Osteocyte (in vitro differentiated cells): ENCODE measurements at places on chromosomes 4 and X. TPM values are rescaled to one million over a fixed set of nuclear protein-coding genes. Genes with fewer than 3 reads are reported as not detected.

DNA sequence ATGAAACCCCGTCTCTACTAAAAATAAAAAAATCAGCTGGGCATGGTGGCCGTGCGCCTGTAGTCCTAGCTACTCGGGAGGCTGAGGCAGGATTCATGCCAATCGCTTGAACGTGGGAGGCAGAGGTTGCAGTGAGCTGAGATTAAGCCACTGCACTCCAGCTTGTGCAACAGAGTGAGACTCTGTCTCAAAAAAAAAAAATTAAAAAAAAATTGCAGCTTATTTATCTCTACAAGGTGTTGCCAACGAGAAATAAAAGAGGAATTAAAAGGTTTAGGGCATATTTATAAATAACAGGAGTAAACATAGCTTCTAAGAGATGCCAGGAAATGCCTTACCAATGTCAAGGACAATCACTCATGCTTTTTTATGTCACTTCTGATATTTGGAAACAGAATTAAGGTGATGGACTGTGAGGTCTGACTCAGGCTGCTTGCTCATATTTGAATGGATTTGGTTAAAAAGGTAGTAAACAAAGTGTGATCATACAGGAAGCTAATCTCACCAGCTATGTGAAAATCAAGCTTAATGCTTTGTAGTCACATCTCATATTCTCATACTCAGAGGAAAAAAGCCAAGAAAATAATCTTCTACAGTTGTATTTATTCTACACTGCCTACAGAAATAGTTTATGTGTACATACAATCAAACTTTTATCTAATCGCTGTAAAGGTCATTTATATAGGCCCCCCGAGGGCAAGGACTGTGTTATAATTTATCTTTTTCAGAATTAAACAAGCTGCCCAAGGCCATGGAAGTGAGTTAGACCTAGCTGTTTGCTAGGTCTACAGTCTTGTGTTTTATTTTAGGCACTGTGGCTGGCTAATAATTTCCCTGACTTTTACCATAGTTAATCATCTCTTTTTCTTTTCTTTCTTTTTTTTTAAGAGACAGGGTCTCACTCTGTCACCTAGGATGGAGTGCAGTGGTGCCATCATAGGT, 61.1 kb upstream of the RBMX start:
- DNase-seq = no peak

GRCh38 chrX:139826065-139827044, 106.5 kb downstream of the ATP11C start:
- no peak for DNase-seq

GRCh38 chrX:49809891-49810632, 19.0 kb upstream of the PAGE4 start:
- no peak for DNase-seq

GRCh38 chrX:104370089-104370488, 115.4 kb upstream of the ESX1 start:
- no peak for DNase-seq

DNA sequence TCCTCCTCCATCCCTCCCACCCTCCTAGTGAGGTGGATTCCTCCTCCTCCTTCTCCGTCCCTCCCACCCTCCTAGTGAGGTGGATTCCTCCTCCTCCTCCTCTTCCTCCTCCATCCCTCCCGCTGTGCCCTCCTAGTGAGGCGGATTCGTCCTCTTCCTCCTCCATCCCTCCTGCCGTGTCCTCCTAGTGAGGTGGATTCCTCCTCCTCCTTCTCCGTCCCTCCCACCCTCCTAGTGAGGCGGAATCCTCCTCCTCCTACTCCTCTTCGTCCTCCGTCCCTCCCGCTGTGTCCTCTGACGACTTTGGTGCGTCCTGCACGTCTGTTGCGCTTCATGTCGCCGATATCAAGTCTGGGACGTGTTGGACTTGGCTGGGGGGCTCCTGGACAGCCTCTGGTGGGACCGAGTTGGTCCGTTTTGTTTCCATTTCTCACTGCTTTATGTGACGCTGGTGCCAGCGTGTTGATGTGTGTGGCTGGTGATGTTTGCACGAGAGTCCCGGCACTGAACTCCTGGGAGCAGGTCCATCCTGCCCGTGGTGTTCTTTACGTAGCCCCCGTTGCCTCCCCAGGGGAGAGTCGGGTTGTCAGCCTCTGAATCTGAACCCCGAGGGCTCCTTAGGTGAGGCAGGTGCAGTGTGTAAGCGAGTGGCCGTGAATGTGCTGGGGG, 5.4 kb downstream of the AKAP17A start:
- peak; percentile 81 for DNase-seq

DNA sequence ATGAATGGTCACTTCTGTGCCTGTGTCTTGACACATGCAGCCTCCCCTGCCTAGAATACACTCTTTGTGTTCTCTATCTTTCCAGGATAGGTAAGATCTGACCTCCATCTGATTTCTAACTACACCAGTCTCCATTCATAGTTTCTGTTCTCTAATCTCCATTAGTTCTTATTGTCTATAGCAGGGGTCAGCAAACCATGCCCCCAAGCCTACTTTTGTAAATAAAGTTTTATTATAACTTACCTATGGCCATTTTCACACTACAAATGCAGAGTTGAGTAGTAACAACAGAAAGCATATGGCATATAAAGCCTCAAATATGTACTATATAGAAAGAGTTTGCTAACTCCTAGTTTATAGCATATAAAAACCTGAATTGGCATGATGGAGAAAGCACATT, 37.6 kb upstream of the H2AZ1 start:
- no peak for DNase-seq

- no peak for DNase-seq
Observed at GRCh38 chr4:3203971-3204431, 45.0 kb upstream of the MSANTD1 start.

DNA sequence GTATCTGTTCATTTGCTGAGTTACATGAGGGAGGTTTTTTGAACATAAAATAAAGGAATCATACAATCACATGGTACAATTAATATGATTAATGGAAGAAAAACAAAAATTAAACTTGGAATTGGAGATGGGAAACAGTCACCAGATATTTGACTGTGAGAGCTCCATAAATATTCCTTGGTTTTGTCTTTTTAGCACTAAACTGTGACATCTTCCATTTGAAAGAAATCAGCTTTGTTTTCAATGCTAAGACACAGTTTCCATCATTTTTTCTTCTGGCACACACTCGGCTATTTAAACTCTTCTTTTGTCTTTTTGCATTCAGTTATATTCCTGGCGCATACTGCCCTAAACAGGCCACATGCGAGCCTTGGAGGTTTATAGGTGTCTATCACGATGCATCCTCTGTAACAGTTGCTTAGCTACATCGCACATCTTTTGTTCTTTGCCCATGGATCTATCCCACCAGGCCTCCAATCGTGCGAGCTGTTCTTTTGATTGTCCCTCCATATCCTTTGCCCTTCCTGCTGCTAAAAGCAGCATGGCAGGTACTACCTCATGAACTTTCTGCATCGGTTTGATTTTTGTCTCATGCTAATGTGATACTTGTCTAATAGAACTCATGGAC, 158.3 kb downstream of the LDB2 start:
- no peak for DNase-seq

- DNase-seq = no peak
Observed at GRCh38 chr4:4671774-4672349, 130.0 kb upstream of the STX18 start.

- no peak for DNase-seq
Observed at GRCh38 chrX:136665258-136665900, 17.4 kb downstream of the CD40LG start.

GRCh38 chr4:38322714-38323113, 341.3 kb upstream of the KLF3 start:
- DNase-seq = no peak

DNA sequence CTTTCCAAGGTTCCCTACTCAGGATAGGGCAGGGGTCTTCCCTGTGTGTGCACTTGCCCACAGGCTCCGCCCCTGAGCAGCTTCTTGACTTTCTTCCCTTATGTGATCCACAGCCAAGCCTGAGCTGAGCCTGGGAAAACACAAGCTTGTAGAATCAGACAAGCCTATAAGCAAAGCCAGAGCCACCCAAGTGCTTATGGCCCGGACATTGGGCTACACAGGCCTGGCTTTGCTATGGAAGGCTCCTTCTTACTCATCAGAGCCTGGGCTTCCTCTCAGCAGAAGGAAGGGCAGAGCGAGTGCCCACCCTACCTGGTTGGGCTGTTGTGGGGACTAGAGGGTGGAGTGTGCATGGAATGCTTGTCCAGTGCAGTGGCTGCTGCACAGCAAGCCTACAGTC, 1.3 kb upstream of the TNIP2 start:
- DNase-seq = no peak

DNA sequence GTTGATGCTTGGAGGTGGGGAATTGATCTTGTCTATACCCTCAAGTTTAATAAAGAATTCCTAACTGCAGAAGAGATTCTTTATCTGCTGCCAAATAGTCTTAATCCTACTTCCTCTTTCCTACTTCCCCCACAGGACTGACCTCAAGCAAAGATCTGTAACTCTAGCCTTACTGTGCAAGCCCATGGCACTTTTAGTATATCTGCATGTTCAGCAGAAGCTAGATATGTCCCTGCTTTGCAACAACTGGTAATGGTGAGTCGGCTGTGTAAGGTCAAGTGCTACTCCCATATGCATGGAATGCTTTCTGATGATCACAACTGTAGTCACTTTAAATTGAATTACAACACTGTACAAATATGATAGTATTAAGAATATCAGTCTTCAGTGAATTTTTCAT, 26.3 kb upstream of the PDS5A start:
- no peak for DNase-seq

DNA sequence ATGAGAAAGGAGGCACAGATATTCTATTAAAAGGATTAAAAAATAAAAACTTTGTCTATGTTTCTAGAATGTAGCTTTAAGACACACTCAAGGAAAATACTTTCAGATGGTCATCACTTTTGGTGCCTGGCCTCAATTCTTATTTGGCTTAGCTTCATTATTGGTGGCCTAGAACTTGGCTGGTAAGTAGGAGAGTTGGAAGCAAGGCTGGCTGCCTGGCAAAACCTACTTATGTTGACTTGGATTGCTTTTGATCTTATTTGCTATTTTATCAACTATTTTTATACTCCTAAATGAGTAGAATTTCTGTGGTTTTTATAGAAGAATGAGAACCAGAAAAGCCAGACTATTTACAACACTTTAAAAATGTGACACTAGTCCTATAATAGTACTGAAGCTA, 35.3 kb upstream of the JADE3 start:
- no peak for DNase-seq

- DNase-seq = no peak
Observed at GRCh38 chr4:148344352-148344751, 97.9 kb downstream of the NR3C2 start.

- DNase-seq = no peak
Observed at GRCh38 chr4:55903577-55903976, 45.2 kb upstream of the CEP135 start.

GRCh38 chr4:7861440-7861881, 78.2 kb downstream of the AFAP1 start:
- DNase-seq = no peak

GRCh38 chrX:2954541-2954940, 25.4 kb upstream of the ARSD start:
- no peak for DNase-seq

GPRASP2 gene
- total RNA-seq = 10.6 and 11.0 TPM in 2 replicates

SPANXA2 gene
- total RNA-seq = not detected in 2 replicates

CFAP47 gene
- not detected in 2 replicates for total RNA-seq

MID1IP1 gene
- 25.6 and 26.7 TPM in 2 replicates for total RNA-seq

EXOC1 gene
- 31.8 and 33.3 TPM in 2 replicates for total RNA-seq

TEX11 gene
- not detected in 2 replicates for total RNA-seq

XAGE3 gene
- total RNA-seq = not detected in 2 replicates
